ENCODE measurements at places on chromosomes 16 and 17.

DNA sequence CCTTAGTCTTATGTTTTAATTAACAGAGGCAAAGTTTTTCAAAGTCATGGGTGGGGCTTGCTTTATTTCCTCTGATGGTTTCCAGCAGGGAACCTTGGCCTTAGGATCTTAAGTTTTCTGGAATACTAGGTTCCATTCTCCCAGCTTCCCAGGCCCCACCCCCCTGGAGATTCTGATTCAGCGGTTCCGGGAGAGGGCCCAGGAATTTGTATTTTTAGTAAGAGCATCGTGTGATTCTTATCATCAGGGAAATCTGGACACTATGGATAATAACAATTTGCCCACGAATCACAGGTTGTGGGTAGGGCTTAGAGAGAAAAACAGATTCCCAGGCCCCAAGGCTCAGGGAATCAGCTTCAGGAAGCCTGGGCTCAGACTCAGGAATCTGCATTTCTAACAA, 263.6 kb downstream of the NTN1 start:
- no peak for DNase-seq

- DNase-seq, result no peak
Measured at GRCh38 chr17:40241252-40241834, 22.2 kb downstream of the WIPF2 start.

DNA sequence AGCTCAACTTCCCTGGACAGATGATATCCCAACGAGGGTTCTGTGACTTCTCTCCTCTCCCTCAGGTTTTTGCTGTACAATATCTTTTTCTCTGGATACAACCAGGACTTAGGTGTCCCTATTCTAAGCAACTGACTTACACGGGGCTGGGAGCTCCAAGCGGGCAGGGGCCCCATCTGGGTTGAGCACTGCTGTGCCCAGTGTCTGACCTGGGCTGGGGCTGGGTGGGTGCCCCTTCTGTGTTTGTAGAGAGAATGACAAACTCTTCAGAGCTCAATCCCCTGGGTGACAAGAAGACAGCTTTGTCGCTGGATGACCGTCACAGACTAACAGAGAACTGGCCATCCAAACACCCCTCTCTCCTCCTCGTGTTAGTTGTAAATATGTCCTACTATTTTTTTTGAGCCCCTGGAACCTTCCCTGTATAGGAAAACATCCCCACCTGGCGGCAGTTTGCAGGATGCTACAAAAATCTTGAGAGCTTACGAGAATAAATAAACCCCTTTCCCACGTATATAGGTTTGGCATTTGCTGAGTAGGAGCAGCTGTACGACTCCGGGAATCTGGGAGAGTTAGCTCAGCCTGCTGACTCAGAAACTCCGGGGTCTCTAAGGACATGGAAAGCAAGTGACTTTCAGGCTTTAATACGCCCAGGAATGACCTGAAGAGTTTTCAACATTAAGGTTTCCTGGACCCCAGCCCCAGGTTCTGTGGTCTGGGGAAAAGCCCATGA, 23.7 kb upstream of the RCVRN start:
- no peak for DNase-seq

GRCh38 chr16:50537533-50538290, 10.5 kb upstream of the NKD1 start:
- DNase-seq, result no peak

GRCh38 chr17:63294776-63295175, 151.3 kb downstream of the CYB561 start:
- DNase-seq, result no peak

DNA sequence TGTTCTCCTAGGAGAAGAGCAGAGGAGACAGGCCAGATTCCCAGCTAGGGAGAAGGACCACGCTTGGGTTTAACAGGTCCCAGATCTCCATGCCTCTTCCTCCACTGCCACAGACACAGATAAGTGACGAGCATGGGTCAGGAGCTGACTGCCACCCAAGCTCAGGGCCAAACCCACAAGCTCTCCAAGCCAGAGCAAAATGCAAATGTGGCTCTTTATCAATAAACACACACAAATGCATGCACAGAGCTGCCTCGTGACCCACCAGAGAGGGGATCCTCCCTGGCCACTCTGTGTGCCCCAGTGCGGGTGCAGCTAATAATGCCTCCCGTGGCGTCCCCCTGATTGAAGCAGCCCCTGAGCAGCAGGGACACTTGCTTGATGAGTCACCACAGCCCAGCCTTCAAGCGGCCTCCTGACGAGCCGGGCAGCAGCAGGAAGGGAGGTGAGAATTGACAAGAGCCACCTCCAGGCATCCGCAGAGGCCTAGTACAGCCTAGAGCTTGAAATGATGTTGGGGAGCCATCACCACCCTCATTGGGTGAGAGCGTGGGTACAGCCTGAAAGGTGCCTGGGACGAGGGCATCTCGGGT, 143.9 kb downstream of the CCDC182 start:
- no peak for DNase-seq

- no peak for DNase-seq
Measured at GRCh38 chr17:72334205-72334604, 213.4 kb downstream of the SOX9 start.
